ENCODE measurements at places on chromosomes 6 and 20.

- DNase-seq: no peak
Measured at GRCh38 chr6:133254552-133255228, 13.5 kb downstream of the EYA4 start.

GRCh38 chr20:13458860-13459451, 179.8 kb downstream of the TASP1 start:
- peak; percentile 17 for DNase-seq

GRCh38 chr6:38566295-38567030, 73.3 kb downstream of the BTBD9 start:
- DNase-seq: peak; percentile 42

DNA sequence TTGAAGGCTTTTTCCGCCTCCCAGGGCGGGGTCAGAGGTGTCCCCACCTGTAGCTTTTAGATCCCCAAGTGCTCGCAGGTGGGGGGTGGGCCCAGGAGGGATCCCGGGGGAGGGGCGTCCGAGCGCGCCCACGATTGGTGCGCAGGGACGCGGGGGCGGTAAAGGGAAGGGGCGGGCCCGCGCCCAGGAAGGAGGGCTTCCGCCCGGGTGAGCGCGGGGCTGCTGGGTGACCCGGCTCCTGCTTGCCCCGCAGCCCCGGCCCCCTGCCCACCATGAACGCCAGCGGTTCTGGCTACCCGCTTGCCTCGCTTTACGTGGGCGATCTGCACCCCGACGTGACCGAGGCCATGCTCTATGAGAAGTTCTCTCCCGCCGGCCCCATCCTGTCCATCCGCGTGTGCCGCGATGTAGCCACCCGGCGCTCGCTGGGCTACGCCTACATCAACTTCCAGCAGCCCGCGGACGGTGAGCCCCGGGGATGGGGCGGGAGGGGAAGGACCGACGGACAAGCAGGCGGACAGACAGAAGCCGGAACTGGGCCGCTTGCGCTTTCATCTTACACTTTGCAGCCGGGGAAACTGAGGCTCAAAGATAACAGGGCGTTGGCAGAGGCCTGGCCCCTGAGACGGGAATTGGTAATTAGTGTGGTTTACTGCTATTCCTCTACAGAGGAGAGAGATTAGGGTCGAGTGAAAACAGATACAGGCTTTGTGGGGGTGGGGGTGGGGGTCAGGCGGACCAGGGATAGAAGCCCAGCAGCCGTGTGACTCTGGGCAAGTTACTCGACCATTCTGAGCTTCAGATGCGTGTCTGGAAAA, at the start of gene PABPC1L:
Gene PABPC1L (plus strand): TSS at position 189 of the 818 bp plus-strand sequence. CDS start 84 bp downstream, at position 273.
- DNase-seq: no peak

GRCh38 chr20:3874194-3874844, 14.9 kb upstream of the PANK2 start:
- DNase-seq: no peak

DNA sequence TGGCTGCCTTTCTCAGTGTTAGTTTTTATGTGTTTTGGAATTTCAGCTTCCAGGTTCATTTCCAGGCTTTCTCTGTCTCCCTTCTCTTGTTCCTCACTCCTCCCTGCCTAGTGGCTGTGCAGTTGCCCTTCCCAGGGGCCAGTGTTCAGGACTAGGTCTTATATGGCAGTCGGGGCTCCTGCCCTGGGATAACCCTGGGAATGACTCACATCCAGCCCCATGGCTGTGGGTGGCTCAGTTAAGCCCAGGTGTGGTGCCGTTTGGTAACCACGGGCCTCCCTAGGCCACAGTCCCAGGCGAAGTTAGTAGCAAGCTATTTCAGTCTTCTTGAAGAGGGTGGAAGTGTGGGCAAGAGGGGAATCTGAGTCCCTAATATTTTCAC, 57.4 kb upstream of the DDR1 start:
- DNase-seq: no peak

Measured in NCI-H1694 (cell line).